ENCODE measurements at places on chromosomes 16 and 17. TPM values are rescaled to one million over a fixed set of nuclear protein-coding genes. Genes with fewer than 3 reads are reported as not detected.

The DOC2B gene
- polyA plus RNA-seq, result 1.8 TPM

The MRPL10 gene
- 213 TPM for polyA plus RNA-seq

The KRTAP9-8 gene
- not detected for polyA plus RNA-seq

The CORO1A gene
- polyA plus RNA-seq, result 11.8 TPM

The TNP2 gene
- polyA plus RNA-seq, result not detected

The ZNF821 gene
- polyA plus RNA-seq, result 12.4 TPM

The PRSS36 gene
- 1.9 TPM for polyA plus RNA-seq

The EPX gene
- polyA plus RNA-seq, result not detected

The TNFSF12 gene
- 15.8 TPM for polyA plus RNA-seq

The KREMEN2 gene
- 7.0 TPM for polyA plus RNA-seq

The CA7 gene
- polyA plus RNA-seq, result 4.7 TPM

The NOTUM gene
- 0.45 TPM for polyA plus RNA-seq

The GJC1 gene
- polyA plus RNA-seq, result 29.1 TPM

The NR1D1 gene
- polyA plus RNA-seq, result 3.4 TPM

The GPR142 gene
- polyA plus RNA-seq, result 0.11 TPM

The PRR35 gene
- polyA plus RNA-seq, result 0.38 TPM

The FOXL1 gene
- 0.03 TPM for polyA plus RNA-seq

The CD300A gene
- polyA plus RNA-seq, result 1.3 TPM

The TMC7 gene
- 2.0 TPM for polyA plus RNA-seq

The VMP1 gene
- 45.0 TPM for polyA plus RNA-seq

The STH gene
- polyA plus RNA-seq, result not detected

The KPNA2 gene
- 282 TPM for polyA plus RNA-seq

The TLCD3B gene
- polyA plus RNA-seq, result 23.0 TPM

The CDH8 gene
- polyA plus RNA-seq, result 15.1 TPM

The BAIAP3 gene
- polyA plus RNA-seq, result 6.3 TPM

The CCL17 gene
- polyA plus RNA-seq, result not detected

The KRTAP4-5 gene
- not detected for polyA plus RNA-seq

The KRT12 gene
- polyA plus RNA-seq, result 0.03 TPM

The CTRL gene
- polyA plus RNA-seq, result 4.2 TPM

The KRT15 gene
- 0.11 TPM for polyA plus RNA-seq

The OR1A1 gene
- not detected for polyA plus RNA-seq

The PDE6G gene
- polyA plus RNA-seq, result 12.9 TPM

The NAGS gene
- 4.4 TPM for polyA plus RNA-seq

The MYO15A gene
- polyA plus RNA-seq, result 5.5 TPM
